ENCODE measurements at places on chromosomes 2 and 18. TPM values are rescaled to one million over a fixed set of nuclear protein-coding genes. Genes with fewer than 3 reads are reported as not detected.

Gene FAM237A
- total RNA-seq, result 1.2 TPM

Gene CFC1
- total RNA-seq, result not detected

Gene CCDC102B
- 3.9 TPM for total RNA-seq

Gene ATP6V1C2
- 1.9 TPM for total RNA-seq

DNA sequence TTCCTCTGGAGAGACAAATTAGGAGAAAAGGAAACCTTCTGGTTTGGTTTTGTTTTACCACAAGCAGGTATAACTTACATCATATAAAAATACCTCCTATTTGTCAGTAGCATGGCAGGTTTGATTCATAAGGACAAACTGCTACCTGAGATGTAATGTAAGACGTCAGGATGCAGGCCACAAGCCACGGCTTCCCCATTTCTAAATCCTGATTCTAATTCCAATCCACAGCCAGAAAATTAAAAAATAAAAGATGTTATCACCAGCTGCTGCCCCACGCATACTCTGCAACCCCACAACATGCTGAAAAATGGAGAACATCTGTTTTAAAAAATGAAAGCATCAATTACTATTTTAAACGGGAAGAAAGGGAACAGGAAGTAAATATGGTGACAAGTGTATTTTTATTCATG, 197.6 kb downstream of the BCL11A start:
- DNase-seq, result no peak

- DNase-seq, result no peak
These were observed 46.1 kb upstream of the FOSL2 start for GRCh38 chr2:28346587-28346986.

- DNase-seq, result no peak
These were observed 65.2 kb downstream of the KLHL14 start for GRCh38 chr18:32707586-32707985.

- DNase-seq, result no peak
These were observed 4.7 kb downstream of the ANKRD62 start for GRCh38 chr18:12098374-12098773.

DNA sequence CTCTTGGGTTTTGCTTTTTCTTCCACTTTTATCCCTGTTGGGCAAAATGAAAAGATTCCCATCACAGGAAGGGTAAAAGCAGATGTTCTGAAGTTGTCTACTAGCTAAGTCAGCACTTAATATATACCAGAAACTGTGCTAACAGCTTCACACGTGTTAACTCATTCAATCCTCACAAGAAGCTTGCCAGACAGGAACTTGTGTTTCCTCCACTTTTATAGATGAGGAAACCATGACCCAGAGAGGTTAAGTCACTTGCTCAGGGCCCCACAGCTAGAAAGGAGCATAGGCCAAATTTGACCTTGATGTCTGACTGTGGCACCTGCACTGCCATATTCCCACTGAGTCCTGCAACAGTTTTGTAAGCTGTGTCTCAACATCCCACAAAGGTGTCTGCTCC, 76.8 kb upstream of the EPC2 start:
- DNase-seq, result no peak

DNA sequence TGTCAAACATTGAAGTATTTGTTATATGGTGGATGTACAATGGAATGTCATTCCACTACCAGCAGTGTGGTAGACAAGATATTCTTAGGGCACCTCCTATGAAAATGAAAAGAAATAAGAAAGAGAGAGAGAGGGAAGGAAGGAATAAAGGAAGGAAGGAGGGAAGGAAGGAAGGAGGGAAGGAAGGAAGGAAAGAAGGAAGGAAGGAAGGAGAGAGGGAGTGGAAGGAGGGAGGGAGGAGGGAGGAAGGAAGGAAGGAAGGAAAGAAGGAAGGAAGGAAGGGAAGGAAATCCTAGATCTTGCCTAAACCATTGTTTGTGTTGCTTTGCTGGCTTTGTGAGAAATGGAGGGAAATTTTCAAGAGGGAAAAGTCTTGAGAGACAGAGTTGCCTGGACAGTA, 50.1 kb upstream of the TCF7L1 start:
- DNase-seq, result no peak

DNA sequence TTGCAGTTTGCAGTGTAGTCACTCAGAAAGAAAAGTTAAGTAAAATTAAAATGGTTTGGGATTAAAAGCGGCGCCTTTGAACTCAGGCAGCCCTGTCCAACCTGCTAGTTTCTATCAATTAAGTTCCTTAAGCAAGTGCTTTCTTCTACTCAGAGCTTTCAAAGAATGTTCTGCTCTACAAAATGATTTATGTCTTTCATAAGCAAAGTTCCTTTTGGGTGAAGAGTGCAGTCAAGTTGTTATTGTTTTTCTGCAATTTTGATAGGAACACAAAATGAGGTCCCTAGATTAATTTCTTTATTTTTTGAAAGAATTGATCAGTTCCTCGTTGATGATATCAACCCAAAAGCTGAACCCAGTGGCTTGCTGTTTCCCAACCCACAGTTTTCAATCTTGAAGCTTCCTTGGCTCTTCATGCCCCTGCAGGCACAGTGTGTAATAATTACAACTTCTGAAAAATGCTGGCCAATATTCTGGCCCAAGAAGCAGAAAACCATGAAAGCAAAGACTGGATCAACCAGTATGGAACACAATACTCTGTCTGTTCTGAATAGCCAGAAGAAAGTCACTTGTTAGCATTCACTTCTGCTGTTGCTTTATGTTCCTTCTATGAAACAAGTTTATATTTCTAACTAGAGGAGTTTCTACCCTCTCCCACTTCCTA, 89.1 kb downstream of the TGIF1 start:
- no peak for DNase-seq

- DNase-seq, result no peak
These were observed 1390.4 kb downstream of the SUCLG1 start for GRCh38 chr2:83068714-83069113.

DNA sequence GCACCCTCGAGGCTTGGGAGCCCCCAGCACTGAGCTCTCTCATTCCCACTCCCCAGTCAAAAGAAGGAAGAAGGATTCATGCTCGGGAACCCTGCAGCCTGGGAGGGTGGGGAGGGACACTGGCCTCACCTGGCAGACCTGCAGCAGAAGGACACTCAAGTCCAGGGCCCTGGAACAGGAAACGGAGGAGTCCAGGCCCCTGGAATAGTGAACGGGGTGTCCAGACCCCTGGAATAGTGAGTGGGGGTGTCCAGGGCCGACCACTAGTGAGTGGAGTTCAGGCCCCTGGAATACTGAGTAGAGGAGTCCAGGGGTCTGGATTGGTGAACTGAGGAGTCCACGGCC, 292.5 kb downstream of the NDUFA10 start:
- DNase-seq, result no peak
